ENCODE measurements at places on chromosomes 2 and 18. TPM values are rescaled to one million over a fixed set of nuclear protein-coding genes. Genes with fewer than 3 reads are reported as not detected.

- H3K36me3 ChIP-seq: no peaks in the 10 kb centered on the region
- peaks cover 16% of the 10 kb centered on the region for H3K4me1 ChIP-seq
- no peak overlapping the region for H3K27ac ChIP-seq
- no peaks in the 10 kb centered on the region for H3K27me3 ChIP-seq
- no peak overlapping the region for H3K4me3 ChIP-seq
Observed at GRCh38 chr18:9867071-9867594, 18.6 kb upstream of the TXNDC2 start.

GRCh38 chr2:24301599-24301998 lies 58.7 kb downstream of the ITSN2 start:
- H3K4me3 ChIP-seq: no peak overlapping the region
- no peak overlapping the region for H3K27ac ChIP-seq
- peaks cover 88% of the 10 kb centered on the region for H3K36me3 ChIP-seq
- DNase-seq: no peak
- H3K27me3 ChIP-seq: no peaks in the 10 kb centered on the region

DNA sequence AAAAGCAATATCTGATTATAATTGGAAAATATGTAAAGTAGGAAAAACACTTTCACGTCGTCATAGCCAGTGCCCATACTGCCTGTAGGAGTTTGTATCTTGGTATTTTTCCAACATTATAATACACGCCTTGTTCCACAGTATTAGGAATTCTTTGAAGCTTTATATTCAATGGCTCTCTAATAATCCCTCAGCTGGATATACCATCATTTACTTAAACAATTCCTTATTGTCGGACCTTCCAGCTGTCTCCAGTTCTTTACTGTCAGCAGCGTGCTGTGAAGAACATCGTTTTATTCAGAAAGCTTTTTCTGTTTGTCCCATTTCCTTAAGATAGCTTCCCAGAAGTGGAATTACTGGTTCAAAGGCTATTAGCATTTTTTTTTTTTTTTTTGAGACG lies 31.7 kb downstream of the ATP6V1C2 start:
- no peak for DNase-seq
- H3K36me3 ChIP-seq: no peaks in the 10 kb centered on the region
- no peak overlapping the region for H3K27ac ChIP-seq
- no peak overlapping the region for H3K4me3 ChIP-seq
- no peaks in the 10 kb centered on the region for H3K4me1 ChIP-seq

The NDC80 gene
- 3.1 TPM for polyA plus RNA-seq

DNA sequence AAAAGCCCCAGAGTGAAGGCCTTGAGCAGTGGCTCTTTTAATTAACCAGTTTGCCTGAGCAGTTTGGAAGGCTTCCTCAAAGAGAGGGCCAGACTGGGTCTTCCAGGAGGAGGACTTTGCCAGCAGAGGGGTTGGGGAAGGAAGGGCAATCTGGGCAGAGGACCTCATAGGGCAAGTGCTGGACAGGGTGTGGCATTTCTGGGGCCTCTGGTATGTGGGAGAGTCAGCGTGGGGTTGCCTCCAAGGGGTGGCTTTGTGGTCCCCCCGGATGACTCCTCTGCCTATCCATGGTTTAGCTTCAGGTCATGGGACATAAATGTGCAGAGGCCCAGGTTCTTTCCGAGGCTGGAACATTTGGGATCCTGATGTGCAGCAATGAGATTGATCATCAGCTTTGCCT lies 12.6 kb downstream of the GLI2 start:
- H3K27me3 ChIP-seq: peaks cover 9% of the 10 kb centered on the region
- H3K4me1 ChIP-seq: no peaks in the 10 kb centered on the region
- DNase-seq: no peak
- no peak overlapping the region for H3K4me3 ChIP-seq
- no peak overlapping the region for H3K27ac ChIP-seq
- H3K36me3 ChIP-seq: no peaks in the 10 kb centered on the region

GRCh38 chr2:222299906-222300725 lies 1.3 kb upstream of the PAX3 start:
- DNase-seq: no peak
- no peak overlapping the region for H3K4me3 ChIP-seq

The SULT1C4 gene
- polyA plus RNA-seq: 0.73 TPM
